ENCODE measurements at places on chromosomes 12 and 14.

GRCh38 chr12:123064366-123064765 lies 83.9 kb downstream of the ARL6IP4 start:
- H3K4me3 ChIP-seq, result no peak overlapping the region
- H3K27ac ChIP-seq, result no peak overlapping the region
- H3K36me3 ChIP-seq, result no peaks in the 10 kb centered on the region
- DNase-seq, result no peak

DNA sequence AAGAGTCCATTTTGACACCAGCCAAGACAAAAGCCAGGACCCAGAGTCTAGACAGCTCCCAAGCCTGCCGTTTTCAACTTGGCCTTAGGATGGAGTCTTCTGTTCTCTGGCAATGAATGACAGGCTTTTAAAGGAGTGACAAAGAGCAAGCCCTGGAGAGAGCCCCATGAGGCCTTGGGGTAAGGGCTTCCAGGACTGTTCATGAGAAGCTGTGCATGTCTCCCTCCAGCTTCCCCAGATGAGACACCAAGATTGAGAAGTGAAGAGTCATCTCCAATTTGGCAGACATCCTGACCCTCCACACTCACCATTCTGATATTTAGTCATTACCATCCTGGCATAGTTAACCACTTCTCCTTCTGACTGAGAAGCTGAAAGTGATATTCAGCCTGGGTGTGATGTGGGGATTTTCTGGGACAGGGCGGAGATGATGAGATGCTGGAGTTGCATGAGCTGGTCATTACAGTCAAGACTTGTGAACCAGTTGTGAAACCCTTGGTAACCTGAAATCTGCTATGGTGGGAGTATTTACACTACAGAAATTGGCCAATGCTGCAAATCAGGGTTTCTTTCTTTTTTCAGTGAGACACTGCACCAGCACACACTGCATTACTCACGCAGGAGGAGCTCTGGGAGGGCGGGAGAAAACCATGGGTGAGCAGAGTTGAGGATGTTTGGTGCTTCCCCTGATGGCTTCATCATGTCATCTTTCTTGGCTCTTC lies 77.8 kb downstream of the VCPKMT start:
- DNase-seq, result no peak
- no peaks in the 10 kb centered on the region for H3K27me3 ChIP-seq
- H3K4me1 ChIP-seq, result no peaks in the 10 kb centered on the region
- H3K36me3 ChIP-seq, result no peaks in the 10 kb centered on the region
- H3K4me3 ChIP-seq, result no peak overlapping the region

- peaks cover 11% of the 10 kb centered on the region for H3K4me1 ChIP-seq
- no peak for DNase-seq
- no peak overlapping the region for H3K4me3 ChIP-seq
- no peaks in the 10 kb centered on the region for H3K27me3 ChIP-seq
Observed at GRCh38 chr12:66598079-66598478, 80.8 kb downstream of the GRIP1 start.

GRCh38 chr12:64946132-64946829 lies 121.8 kb downstream of the TBC1D30 start:
- H3K27me3 ChIP-seq, result no peaks in the 10 kb centered on the region
- H3K4me3 ChIP-seq, result no peak overlapping the region
- DNase-seq, result peak; percentile 11
- H3K27ac ChIP-seq, result peak overlapping the region; percentile 18
- H3K4me1 ChIP-seq, result peaks cover 8% of the 10 kb centered on the region
- no peaks in the 10 kb centered on the region for H3K36me3 ChIP-seq

Data from neuronal stem cell (in vitro differentiated cells).